Stimulated activated CD4-positive, alpha-beta T cell treated with anti-CD3 and anti-CD28 coated beads, TNF-alpha, amount 100 ng/mL, for 24 hours (primary cell): ENCODE measurements at places on chromosomes 2 and 18.

DNA sequence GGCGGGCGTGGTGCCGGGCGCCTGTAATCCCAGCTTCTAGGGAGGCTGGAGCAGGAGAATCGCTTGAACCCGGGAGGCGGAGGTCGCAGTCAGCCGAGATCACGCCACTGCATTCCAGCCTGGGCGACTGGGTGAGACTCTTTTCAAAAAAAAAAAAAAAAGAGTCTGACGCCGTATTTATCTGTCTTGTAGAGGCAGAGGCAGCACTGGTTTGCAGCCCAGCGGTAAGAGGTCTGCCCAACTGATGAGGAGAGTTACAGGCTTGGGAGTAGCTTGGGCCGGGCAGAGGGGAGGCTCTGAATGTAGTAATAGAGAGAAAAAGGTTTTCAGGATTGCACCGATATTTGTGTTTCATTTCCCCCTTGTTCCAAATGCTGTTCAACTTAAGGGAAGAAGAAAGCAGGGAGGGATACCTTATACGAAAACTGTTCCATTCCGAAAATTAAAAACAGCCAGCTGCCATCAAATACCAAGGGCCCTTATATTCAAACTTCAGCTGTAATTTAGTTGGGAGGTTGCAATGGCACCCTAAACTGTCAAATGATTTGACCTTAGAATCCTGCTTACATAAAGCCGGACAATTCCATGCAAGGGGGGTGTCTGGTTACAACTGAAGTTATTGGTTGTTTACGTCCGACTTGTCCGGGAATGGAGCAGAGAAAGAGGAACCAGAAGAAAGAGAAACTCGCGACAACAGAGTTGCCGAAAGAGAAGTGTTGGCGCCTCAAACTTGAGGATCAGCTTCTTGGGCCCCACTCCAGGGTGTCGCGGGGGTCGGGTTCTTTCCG, 9.2 kb upstream of the SP9 start:
- no peak for DNase-seq

- DNase-seq, result no peak
These were observed 79.6 kb downstream of the TPO start for GRCh38 chr2:1492711-1493430.

DNA sequence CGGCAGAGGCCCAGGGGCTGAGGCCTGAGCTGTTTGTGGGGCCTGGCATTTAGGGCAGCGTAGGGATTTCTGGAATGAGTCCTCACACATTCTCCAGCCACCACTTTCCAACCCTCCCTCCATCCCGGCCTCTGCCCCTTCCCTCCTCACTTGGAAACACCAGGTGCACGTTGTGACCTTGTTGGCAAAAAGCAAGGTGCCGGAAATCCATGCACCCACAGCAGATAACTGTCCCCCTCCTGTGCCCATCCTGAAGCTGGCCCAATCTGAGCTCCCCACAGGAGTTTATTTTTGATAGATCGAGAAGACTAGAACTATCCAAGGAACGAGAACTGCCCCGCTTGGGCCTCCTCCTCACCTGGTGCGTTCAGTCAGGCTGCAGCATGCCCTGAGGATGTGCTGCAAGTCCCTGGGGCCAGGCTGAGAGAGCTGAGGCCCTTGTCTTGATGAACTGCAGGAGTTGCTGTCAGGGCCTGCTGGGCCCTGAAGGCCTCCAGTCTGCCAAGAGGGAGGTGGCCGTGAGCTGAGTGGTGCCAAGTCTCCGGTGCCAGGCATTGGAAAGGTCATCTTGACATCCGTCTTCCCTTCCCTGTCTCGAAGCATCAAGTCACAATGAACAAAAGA, 55.8 kb downstream of the CTIF start:
- DNase-seq, result no peak

DNA sequence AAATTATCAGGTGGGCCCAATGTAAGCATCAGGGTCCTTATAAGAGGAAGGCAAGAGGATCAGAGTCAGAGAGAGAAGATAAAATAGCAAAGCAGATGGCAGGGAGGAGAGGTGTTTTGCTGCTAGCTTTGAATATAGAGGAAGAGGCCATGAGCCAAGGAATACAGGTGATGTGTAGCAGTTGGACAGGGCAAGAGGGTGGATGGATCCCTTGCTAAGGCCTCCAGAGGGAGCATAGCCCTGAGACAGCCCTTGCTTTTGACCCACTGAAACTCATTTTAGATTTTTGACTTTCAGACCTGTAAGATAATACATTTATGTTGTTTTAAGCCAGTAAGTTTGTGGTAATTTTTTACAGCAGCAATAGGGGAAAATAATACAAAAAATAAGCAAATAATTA, 116.6 kb upstream of the PARD3B start:
- no peak for DNase-seq

- no peak for DNase-seq
These were observed 19.1 kb upstream of the TRIB2 start for GRCh38 chr2:12697617-12698016.

- DNase-seq, result no peak
These were observed 46.3 kb downstream of the PTPN2 start for GRCh38 chr18:12837747-12838146.

DNA sequence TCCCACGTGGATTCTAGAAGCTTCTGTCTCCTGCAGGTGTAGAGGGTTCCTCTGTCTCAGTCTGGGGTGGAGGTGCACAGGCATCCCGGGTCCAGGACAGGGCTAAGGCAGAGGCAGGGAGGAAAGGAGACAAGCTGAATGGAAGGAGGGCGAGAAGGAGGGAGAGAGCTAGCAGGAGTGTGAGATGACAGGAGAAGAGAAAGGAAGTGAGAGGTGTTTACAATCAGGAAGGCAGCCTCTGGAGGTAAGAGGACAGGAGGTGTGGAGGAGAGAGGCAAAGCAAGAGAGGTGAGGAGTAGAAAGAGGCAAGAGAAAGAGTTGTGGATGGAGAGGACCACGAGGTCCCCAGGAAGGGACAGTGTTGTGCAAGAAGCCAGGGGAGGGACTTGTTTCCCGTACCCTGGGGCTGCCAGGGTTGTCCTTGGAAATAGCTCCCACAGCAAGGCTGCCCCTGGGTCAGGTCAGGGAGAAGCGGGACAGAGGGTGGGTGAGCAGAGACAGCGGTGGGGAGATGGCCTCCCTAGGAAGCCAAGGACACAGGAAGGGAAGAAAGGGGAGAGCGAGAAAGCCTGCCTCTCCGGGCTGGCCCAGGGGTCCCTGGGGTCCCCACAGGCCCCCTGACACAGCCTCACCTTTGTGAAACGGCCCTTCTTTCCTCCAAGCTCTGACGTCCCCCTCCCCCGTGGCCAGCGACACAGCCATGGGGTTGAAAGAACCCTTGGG, 136.9 kb downstream of the CYP26B1 start:
- DNase-seq, result no peak

GRCh38 chr2:184598002-184598315, 370 bp upstream of the ZNF804A start:
- no peak for DNase-seq

- DNase-seq, result no peak
These were observed 8.1 kb downstream of the ZNF638 start for GRCh38 chr2:71339685-71340084.

DNA sequence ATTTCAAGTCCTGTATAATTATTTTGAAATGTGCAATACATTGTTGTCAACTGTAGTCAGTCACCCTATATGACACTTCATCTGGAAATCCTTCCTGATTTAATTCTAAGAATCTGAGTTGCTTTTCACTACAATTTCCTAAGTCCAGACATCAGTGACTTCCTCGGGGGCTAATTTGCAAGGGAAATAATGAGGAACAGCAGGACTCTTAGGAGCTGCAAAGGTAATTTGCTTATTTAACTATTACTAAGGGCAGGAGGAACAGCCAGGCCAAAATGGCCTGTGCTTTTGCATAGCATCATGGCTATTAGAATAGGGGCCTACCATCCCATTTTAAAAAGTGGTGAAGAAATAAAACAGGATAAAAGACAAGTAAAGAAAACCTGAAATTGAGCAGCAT, 178.8 kb downstream of the MC4R start:
- no peak for DNase-seq

DNA sequence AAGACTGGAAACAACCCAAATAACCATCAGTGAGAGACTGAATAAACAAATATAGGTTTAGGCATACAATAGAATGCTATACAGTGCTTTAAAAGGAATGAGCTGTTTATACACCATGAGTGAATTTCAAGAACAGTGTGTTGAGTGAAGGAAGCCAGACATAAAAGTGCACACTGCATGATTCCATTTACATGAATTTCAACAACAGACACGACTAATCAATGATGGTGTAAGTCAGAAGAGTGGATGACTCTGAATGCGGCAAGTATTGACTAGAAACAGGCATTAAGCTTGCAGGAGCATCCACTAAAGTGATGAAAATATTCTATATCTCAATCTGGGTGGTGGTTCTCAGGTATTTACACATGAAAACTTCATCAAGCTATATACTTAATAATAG, 142.7 kb upstream of the SLC39A10 start:
- no peak for DNase-seq

GRCh38 chr18:49967171-49967570, 153.8 kb upstream of the ACAA2 start:
- DNase-seq, result no peak

DNA sequence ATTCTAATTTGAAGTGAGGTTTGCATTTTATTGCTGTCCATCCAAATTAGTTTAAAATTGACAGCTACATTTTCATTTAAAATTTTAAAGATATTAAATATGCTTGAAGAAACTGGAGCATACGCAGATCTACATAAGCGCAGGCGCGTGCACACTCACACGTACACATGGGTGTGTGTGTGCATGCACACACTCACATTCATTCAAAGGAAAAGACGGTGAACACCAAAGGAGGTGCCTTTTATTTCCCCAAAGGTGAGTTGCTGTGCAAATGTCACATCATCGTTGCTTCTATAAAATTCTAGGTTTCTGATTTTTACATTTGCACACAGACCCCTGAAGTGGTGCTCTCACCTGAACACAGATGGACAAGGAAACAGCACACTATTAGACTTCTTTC, 194.2 kb downstream of the GRB14 start:
- DNase-seq, result no peak

GRCh38 chr2:216017365-216017764, 4.0 kb upstream of the MREG start:
- DNase-seq, result peak; percentile 24

GRCh38 chr2:148926291-148926961, 51.4 kb downstream of the KIF5C start:
- DNase-seq, result no peak

DNA sequence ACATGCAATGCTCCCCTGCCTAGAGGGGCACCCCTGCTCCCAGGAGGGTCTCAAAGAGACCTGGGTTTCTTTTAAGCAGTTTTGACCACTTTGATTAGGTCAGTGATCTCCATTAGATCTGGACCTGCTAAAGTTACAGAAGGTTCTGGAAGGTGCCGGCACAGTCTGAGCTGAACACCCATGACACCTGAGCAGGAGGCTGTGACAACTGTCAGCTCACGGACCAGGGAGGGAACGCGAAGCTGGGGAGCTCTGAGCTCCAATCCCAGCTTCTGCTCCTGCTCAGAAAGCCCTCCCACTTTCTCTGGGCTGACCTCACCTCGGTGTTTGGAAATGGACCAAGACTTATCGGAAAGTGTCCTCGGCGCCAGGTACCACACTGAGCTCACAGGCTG, 113.8 kb downstream of the NFATC1 start:
- no peak for DNase-seq

GRCh38 chr2:178513876-178514275, 33.6 kb downstream of the PLEKHA3 start:
- no peak for DNase-seq

GRCh38 chr2:120624061-120624737, 111.5 kb upstream of the GLI2 start:
- DNase-seq, result no peak

- DNase-seq, result no peak
These were observed 361.2 kb downstream of the FSIP2 start for GRCh38 chr2:186099826-186100225.

DNA sequence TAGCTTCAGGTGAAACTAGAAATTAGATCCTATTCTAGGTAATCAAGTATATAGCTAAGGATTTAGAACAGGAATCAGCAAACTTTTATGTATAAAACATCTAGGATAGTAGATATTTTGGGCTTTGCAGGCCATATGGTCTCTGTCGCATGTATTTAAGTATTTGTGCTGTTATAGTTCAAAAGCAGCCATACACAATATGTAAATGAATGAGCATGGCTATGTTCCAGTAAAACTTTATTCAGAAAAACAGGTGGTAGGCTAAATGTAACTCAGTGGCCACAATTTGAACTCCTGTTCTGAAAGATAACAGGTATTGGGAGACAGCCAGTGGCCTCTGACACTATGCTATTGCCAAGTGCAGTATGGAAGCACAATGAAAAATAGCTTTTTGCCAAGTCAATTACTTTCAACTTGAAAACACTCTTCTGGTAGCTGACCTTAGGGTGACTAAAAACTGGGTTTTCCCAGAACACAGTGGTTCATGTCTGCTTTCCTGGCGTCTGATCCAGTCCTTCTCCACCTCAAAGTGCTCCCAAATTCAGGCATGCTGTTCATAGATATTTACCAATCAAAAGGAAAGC, 304.7 kb upstream of the SYT4 start:
- DNase-seq, result no peak

DNA sequence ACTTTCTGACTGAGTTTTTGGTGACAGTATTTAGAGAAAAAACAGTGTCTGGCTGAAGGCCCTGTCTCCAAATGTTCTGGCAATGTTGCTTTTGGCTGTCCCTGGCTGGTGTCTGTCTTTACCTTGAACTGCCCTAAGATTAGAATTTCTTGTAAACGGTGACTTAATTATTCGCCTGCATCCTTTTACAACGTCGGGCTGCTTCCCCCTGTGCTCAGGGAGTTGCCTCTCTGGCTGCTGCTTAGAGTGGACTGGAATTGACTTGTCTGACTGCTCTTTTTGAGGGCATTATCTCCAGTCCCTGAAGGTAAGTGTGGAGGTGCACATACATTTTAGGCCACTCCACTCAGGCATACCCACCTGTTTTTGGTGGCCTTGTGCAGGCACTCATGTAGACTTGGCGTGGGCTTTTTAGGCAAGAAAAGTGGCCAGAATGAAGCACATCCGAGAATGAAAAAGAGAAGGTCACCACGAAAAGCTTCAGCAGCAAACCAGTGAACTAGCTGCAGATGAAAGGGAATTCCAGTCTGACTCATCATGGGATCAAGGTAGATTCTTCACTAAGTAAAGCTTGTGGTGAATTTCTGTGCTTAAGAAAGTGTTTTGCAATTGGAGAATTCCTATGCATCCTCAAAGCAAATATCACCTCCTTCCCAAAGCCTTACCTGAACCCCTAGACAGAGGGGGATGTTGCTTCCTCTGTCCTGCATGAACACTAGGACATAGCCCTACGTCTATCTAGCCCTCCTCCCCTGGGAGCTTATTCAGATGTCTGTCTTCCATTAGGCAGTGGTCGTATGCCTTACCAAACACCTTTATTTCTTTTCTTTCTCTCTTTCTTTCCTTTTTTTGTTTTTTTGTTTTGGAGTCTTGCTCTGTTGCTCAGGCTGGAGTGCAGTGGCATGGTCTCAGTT, 230.3 kb upstream of the TRIB2 start:
- DNase-seq, result no peak

GRCh38 chr2:20221555-20221973, 3.4 kb downstream of the SDC1 start:
- no peak for DNase-seq

- no peak for DNase-seq
These were observed 26.8 kb downstream of the SH3RF3 start for GRCh38 chr2:109155553-109156451.

- DNase-seq, result no peak
These were observed 3.5 kb upstream of the LAPTM4A start for GRCh38 chr2:20054931-20055330.

GRCh38 chr18:69401226-69401971, 711 bp downstream of the DOK6 start:
- no peak for DNase-seq
